ENCODE measurements at places on chromosomes 7 and 10.

DNA sequence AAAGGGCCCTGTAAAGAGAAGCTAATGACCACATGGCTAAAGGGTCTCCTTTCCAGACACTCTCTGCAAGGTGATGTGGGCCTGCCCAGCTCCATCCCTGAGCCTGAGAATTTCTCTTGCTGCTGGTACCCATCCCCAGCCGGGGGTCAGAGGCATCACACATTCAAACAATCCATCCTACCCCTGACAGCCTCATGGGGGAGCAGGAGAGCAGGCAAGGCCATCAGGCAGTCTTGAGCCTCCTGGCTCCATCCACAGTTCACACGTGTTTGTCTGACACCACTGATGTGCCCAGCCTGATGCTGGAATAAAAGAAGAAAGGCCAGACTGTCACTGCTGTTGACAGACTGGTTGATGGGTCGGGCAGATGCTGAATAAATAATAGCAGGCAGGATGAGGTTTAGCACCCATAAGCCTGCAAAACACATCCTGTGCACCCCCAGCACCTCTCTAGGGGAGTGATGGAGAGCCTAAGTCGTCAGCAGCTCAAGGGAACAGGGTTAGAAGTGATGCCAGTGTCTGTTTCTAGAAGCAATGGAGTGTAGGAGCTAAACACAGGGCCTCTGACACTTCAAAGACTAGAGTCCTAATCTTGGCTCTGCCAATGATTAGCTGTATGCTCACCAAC lies 43.5 kb downstream of the TLL2 start:
- DNase-seq = peak; percentile 76

DNA sequence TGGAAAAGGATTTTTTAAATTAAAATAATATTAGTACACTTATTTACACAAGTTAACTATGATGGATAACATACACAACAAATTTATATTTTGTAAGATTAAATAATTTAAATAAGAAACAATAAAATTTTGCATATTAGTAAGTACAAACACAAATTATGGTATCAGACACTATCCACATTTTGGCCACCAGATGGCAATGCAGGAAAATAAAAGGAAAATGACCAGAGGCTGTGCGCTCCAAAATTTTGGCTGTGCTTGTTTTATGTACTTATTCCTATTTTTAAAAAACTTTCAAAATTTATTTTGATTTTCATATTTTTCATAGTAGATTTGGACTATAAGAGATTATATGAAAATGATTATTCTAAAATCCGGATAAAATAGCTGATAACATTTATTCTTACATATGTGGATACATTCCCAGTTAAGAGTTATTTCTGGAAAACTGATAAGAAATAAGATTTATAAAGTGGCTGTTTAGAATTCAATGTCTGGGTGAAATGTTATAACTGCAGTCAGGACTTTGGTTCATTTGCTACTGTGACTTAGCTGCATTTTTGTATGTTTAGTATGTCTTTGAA lies 274.7 kb upstream of the HGF start:
- DNase-seq = peak; percentile 80

- DNase-seq = no peak
Measured at GRCh38 chr7:5424749-5425506, 1.3 kb upstream of the TNRC18 start.

GRCh38 chr7:98133621-98134303 lies 27.1 kb downstream of the LMTK2 start:
- peak; percentile 25 for DNase-seq

- DNase-seq = no peak
Measured at GRCh38 chr10:128377988-128378387, 251.8 kb upstream of the MKI67 start.

DNA sequence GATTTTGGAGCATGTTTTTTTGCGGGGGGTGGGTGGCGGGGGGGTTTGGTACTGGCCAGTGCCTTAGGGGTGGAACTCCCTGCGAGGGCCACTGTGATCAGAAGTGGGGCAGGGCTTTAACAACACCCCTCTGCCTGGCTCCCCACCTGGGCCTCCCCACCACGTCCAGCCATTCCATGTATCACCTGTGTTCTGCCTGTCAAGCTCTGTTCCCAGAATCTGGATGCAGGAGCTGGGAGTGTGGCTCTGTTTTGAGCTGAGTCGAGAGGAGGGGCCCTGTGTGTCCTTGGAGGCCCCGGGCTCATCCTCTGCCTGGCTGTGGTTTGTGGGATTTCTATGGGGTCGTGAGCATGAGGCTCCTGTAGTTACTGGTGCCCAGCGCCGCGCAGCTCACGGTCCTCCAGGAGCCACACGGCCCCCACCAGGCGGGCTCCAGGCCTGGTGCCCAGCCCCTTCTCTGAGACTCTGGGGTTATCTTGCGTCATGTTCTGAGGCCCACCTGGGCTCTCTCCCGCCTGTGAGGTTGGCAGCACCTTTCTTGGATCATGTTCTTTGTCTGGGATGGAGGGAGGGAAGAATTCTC lies 29.6 kb downstream of the PFKFB3 start:
- DNase-seq = no peak

DNA sequence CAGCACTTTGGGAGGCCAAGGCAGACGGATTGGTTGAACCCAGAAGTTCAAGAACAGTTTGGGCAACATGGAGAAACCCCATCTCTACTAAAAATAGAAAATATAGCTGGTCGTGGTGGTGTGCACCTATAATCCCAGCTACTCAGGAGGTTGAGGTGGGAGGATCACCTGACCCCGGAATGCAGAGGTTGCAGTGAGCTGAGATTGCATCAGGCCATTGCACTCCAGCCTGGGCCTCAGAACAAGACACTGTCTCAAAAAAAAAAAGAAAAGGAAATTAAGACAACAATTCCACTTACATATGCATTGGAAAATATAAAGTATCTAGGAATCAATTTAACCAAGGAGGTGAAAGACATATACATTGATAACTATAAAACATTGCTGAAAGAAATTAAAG lies 7.2 kb upstream of the OGDH start:
- no peak for DNase-seq

GRCh38 chr7:86908948-86909347 lies 150.5 kb downstream of the ELAPOR2 start:
- no peak for DNase-seq

DNA sequence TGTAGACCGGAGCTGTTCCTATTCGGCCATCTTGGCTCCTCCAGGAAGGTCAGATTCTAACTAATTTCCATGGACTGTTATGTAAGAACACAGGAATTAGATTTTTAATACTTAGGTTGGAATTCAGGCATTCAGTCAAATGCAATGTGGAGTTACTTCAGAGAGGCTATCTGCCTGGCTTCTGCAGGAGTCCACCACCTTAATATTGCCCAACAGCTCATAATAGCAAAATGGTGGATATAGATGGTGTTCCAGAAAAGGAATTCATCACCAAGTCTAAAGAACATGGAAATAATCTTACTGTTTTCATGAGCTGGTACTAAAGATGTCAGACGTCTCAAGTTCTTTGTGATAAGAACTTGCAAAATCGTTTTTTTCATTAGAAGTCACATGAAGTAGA lies 39.5 kb downstream of the CRHR2 start:
- DNase-seq = no peak

GRCh38 chr7:80089366-80089765 lies 45.3 kb upstream of the GNAI1 start:
- no peak for DNase-seq

- no peak for DNase-seq
Measured at GRCh38 chr7:11910253-11910652, 78.3 kb upstream of the THSD7A start.

- no peak for DNase-seq
Measured at GRCh38 chr7:16450366-16450765, 15.2 kb downstream of the SOSTDC1 start.

DNA sequence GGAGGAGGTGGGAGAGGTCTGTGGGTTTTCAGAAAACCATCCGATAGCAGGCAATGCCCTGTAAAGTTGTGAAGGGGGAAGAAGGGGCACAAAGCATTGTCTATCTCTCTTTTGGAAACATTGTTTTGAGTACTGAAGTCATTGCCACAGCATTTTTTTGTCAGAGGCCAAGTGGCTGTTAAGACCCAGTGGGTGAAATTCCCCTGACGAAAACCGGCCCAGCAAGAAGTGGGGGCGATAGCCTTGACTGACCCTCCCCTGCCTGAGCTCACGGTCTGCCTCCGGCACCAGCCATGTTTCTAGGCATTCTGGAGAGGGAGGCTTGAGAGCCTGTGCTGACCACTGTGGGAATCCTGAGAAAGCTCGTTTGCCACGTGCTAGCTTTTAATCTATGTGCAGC lies 144.7 kb downstream of the RPS24 start:
- no peak for DNase-seq

GRCh38 chr7:138246428-138246827 lies 170.2 kb downstream of the AKR1D1 start:
- DNase-seq = no peak

- DNase-seq = no peak
Measured at GRCh38 chr7:147639037-147639436, 951.5 kb upstream of the C7orf33 start.

- DNase-seq = no peak
Measured at GRCh38 chr10:110765513-110766319, 106.0 kb upstream of the PDCD4 start.

DNA sequence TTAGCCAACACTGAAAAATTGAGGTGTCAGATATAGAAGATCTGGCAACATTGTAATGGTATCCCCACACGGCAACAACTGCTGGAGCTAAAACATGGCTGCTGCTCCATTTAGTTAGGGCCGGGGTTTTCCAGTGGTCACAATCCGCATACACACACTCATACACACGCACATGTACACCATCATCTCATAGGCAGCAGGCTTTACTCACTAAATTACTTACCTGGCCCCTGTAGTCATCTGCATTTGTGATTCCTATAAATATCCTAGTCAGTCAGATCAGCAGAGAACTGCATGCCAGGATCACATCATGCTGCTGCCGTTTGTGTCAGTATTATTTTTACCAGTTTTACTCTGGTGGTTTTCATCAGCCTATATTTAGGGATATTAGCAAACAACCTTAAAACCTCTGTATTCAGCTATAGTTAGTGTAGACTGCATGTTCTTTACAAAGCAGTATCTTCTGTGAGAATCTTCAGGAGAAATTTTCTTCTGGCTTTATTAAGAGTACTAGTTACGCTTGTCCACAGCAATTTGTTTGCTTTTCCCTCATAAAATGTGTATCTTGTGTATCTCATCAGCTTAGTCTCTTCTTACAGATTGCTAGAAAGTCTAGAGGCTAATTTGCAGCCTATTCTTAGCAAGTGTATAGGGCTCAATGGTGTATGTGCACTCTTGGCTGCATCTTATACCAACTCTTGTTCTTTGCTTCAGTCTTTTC lies 38.3 kb upstream of the PTPN12 start:
- DNase-seq = no peak

- no peak for DNase-seq
Measured at GRCh38 chr7:159211540-159212182, 67.0 kb upstream of the VIPR2 start.

- no peak for DNase-seq
Measured at GRCh38 chr7:155318245-155318644, 20.6 kb downstream of the INSIG1 start.

GRCh38 chr7:92645114-92646061 lies 55.2 kb upstream of the FAM133B start:
- no peak for DNase-seq

DNA sequence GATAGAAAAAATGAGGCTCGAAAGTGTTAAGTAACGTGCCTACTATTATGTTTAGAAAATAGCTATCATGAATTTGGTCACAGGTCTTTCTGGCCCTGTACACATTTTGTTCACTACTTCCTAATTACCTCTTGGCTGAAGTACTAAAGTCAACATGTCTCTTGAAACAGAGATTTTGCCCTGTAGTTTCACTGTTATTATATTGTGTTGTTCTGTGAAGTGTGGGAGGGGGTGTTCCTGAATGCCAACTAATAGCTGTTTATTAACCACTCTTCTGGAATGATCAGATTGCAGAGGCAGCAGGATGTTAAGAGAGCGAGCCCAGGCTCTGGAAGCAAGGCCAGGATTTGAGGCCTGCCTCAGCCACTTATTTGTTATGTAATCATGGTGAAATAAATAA lies 72.1 kb downstream of the RNF133 start:
- DNase-seq = no peak

GRCh38 chr7:128838981-128839731 lies 8.9 kb downstream of the FLNC start:
- DNase-seq = no peak

GRCh38 chr7:56287429-56288138 lies 171.4 kb upstream of the NUPR2 start:
- DNase-seq = no peak

GRCh38 chr10:121598263-121599249 lies at the start of gene FGFR2:
Gene FGFR2 (minus strand): TSS chr10:121598444. CDS start chr10:121593817, 4,627 bp downstream.
- DNase-seq = no peak

GRCh38 chr7:74483402-74484336 lies 30.0 kb downstream of the GTF2IRD1 start:
- DNase-seq = no peak

- DNase-seq = no peak
Measured at GRCh38 chr7:86785641-86786040, 141.9 kb downstream of the GRM3 start.

DNA sequence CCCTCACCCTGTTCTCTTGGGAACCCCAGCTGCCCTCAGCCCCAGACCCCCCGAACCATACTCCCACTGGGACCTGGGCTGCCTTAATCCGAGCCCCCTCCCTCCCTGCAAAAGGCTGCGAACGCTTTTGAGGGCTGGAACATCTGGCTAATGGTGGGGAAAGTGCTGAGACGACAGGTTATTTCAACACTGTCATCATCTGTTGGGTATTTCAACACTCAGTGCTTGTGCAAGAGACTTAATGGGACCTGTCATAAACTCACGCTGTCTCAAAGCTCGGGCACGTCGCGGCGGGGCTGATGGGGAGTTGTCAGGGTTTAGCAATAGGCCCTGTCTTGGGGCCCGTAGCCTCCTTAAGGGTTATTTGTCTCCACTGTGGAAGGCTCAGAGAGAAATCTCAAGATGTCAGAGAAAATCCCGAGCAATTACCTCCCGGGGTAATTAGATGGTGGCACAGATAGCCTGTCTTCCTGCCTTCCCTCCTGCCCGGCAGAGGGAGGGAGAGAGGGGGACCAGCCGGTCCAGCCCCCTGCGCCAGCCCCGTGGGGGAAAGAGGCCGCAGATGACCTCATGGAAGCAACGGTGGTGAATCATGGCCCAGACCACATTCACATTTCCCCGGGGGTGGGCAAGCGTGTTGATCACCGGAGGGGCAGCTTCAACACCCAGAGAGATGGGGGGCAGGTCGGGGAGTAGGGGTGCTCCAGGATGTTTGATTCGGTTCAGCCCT lies 88.7 kb upstream of the MYL10 start:
- no peak for DNase-seq

- no peak for DNase-seq
Measured at GRCh38 chr7:5553298-5553877, 129.8 kb upstream of the TNRC18 start.

DNA sequence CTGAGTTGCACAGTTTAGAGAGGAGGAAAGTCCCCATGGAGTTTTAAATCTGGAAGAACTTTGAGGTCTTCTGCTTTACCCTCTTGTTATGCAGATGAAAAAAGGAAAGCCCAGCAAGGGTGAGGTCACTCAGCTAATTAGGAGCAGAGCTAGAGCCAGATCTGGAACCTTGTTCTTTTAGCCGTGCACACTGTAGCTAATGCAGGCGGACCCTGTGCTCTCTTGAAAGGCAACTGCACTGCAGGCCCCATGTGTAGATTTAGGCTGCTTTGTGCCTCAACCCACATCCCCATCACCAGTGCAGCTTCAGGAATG lies 63.4 kb downstream of the SYPL1 start:
- DNase-seq = no peak

GRCh38 chr10:24887855-24888231 lies 64.6 kb downstream of the PRTFDC1 start:
- no peak for DNase-seq

Data from NAMALWA (cell line).